ENCODE measurements at places on chromosomes 7 and 10.
A peak's percentile ranks its signal among the peaks of the same experiment; 100 is the strongest.

- peak; percentile 86 for DNase-seq
These were observed 29.5 kb upstream of the ANKRD2 start for GRCh38 chr10:97543025-97543546.

GRCh38 chr7:128863433-128863989 lies 855 bp downstream of the ATP6V1F start:
- DNase-seq: peak; percentile 63

- no peak for DNase-seq
These were observed 14.3 kb upstream of the ELOVL3 start for GRCh38 chr10:102211615-102212299.

GRCh38 chr10:34890939-34891338 lies 75.8 kb upstream of the PARD3 start:
- no peak for DNase-seq

GRCh38 chr7:107027208-107027607 lies 17.3 kb upstream of the PRKAR2B start:
- no peak for DNase-seq

DNA sequence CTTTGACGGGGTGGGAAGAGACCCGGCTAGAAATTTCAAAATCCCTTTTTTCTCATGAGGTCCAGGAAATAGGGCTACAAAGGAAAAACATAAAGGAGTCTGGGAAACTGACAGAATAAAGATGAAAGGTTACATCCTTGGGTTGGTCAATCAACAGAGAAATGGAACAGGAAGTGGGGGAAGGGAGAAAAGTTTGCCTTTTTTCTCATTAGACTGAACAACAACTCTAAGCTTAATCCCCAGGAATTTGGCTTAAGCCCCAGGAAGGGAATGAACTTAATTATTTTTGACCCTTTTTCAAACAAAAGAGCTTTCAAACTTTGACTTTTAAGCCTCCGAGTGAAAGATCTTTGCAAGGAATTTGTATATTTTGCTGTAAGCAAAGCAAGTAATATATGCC lies 32.7 kb downstream of the LGI1 start:
- no peak for DNase-seq

GRCh38 chr7:91945476-91945875 lies 4.8 kb downstream of the AKAP9 start:
- no peak for DNase-seq

GRCh38 chr7:148327379-148327778 lies 263.2 kb upstream of the C7orf33 start:
- no peak for DNase-seq

DNA sequence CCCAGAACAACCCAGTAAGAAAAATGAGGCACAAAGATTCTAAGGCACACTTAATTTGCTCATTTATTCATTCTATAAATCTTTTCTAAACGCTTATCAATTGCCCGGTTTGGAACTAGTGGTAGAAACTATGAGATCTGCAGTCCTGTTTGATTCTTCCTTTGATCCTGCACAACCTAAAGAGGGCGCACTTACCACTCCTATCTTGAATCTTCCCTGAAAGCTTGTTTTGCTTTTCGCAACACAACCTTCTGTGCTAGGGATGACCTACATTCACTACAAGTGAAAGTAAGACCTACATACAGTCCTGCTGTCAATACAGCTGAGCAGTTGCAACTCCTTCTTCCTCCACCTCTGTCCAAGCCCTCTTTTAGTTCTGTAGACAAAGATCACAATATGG lies 12.6 kb upstream of the ARL4A start:
- DNase-seq: peak; percentile 65

GRCh38 chr7:93921186-93921585 lies 349 bp upstream of the GNG11 start:
- no peak for DNase-seq

- DNase-seq: no peak
These were observed 7.6 kb downstream of the ZFYVE27 start for GRCh38 chr10:97744405-97745035.

Data from activated naive CD4-positive, alpha-beta T cell treated with anti-CD3 and anti-CD28 coated beads for 36 hours (primary cell).